Thyroid gland (tissue), 4 donors: ENCODE measurements at places on chromosomes 1 and 21.

DNA sequence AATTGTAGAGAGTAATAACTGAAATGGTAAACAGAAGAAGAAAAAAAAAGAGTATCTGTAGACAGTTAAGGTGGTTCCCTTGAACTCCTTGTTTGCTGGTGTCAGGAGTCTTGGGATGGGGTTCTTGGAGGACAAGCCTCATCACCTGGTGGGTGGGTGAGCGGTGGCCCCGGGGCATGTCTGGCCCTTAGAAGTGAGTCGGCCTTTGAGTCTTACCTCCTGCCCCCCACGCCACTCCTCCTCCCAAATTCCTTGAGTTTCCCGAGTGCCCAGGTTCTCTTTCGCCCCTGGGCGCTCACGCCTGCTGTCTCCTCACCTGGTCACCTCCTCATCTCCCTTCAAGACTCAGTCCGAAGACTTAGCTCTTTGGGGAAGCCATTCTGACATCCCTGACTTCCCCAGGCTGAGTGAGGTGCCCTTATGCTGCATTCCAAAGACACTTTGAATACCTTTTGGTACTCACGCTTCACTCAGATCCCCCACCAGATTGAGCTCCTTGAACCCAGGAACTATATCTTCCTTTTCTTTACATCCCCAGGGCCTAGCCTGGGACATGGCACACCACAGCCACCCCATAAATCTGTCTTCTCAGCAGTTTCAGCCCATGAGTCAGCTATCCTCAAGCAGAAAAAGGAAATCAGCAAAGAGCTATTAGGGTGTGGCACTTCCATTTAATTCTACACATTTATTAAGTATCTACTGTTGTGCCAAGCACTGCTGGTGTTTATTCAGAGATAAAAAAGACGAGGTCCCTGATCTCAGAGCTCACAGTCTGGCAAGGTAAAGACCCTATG, 13.5 kb upstream of the IKBKE start:
- peaks cover 5% of the 10 kb centered on the region for H3K4me1 ChIP-seq
- no peak overlapping the region for H3K27ac ChIP-seq
- no peaks in the 10 kb centered on the region for H3K27me3 ChIP-seq
- no peak overlapping the region for H3K4me3 ChIP-seq
- peaks cover 3% of the 10 kb centered on the region for H3K36me3 ChIP-seq
- DNase-seq: no peak

DNA sequence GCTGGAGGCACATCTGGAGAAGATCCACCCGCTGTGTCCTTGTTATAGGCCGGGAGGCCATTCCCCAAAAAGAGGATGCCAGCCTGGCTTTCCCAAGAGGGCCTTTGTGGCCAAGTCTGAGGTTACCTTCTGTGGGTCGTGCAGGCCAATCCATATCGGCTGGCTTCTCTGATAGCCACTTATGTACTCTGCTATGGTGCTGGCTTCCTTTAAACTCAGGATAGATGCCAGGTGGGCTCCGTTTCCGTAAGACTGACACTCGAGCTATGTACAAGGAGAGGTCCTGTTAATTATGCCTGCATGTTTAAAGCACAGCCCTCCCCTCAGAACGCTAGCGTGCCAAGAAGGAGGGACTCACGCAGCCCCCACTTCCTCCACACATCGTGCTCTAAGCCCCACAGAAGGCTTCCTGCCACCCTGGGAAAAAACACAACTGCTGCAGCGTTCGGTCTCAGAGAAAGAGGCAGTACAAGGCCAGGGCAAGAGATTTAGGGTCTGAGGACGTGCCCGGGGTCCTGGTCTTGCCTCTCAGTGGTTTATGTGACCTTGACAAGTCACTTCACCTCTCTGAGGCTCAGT, 11.6 kb downstream of the REG4 start:
- H3K4me1 ChIP-seq: no peaks in the 10 kb centered on the region
- H3K27ac ChIP-seq: no peak overlapping the region
- H3K4me3 ChIP-seq: no peak overlapping the region
- H3K36me3 ChIP-seq: no peaks in the 10 kb centered on the region
- no peak for DNase-seq
- H3K27me3 ChIP-seq: no peaks in the 10 kb centered on the region

- no peak overlapping the region for H3K4me3 ChIP-seq
- no peaks in the 10 kb centered on the region for H3K4me1 ChIP-seq
- no peak for DNase-seq
- H3K27me3 ChIP-seq: no peaks in the 10 kb centered on the region
These were observed 117.1 kb downstream of the TBX19 start for GRCh38 chr1:168397806-168398205.

DNA sequence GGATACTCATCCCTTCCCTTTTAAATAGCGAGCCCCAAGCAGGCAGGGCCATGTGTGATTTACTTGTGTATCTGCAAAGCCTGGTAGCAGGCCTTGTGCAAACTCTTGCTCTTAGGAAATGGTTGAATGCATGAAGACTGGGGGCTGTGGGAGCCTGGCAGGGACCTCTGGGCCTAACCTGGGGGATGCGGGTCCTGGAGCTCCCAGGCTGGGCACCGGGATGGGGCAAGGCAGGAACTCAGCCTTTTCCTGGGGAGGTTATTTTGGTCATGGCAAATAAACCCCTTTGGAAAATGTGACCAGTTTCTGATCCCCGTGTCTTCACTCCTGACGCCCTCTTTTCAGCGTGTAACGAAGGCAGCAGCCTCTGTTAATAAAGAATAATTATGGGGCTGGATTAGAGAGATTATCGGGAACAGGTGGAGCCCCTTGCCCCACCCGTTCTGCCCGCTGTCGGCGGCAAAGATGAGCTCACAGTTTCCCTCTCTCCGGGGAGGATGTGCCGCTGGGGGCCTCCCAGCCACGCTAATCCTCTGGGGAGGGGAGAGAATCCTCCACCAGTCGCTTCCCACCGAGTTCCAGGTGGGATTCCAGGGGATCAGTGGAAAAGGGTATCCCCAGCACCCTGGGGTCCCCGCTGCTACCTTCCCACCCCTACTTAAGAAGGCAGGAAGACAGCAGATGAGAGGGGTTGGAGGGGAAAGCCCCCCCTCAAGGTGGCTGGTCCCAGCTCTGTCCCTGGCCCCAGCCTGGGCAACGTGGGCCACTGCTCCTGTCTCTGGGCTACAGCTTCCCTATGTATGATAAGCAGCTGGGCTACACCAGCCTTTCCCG, 69.7 kb upstream of the WNT4 start:
- H3K27me3 ChIP-seq: no peaks in the 10 kb centered on the region
- H3K27ac ChIP-seq: no peak overlapping the region
- H3K36me3 ChIP-seq: no peaks in the 10 kb centered on the region
- no peak overlapping the region for H3K4me3 ChIP-seq
- H3K4me1 ChIP-seq: peaks cover 9% of the 10 kb centered on the region

- H3K36me3 ChIP-seq: no peaks in the 10 kb centered on the region
- H3K27me3 ChIP-seq: no peaks in the 10 kb centered on the region
- no peak overlapping the region for H3K27ac ChIP-seq
- no peak for DNase-seq
- peaks cover 6% of the 10 kb centered on the region for H3K4me1 ChIP-seq
These were observed 34.2 kb upstream of the TTC22 start for GRCh38 chr1:54835131-54835898.

DNA sequence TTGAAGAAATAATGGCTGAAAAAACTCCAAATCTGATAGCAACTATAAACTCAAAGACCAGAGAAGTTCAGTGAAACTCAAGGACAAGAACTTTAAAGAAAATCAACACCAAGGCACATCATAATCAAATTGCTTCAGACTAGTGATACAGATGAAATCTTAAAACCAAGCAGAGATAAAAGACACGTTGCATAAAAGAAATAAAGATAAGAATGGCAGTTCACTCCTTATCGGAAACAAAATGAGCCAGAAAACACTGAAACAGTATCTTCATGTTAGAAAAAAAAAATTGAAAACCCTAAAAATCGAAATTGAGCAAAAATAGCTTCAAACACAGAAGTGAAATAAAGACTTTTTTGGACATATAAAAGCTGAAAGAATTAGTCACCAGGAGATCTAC, 4.6 kb upstream of the RAB4A start:
- no peak overlapping the region for H3K27ac ChIP-seq
- no peak overlapping the region for H3K4me3 ChIP-seq
- H3K4me1 ChIP-seq: peaks cover 30% of the 10 kb centered on the region

DNA sequence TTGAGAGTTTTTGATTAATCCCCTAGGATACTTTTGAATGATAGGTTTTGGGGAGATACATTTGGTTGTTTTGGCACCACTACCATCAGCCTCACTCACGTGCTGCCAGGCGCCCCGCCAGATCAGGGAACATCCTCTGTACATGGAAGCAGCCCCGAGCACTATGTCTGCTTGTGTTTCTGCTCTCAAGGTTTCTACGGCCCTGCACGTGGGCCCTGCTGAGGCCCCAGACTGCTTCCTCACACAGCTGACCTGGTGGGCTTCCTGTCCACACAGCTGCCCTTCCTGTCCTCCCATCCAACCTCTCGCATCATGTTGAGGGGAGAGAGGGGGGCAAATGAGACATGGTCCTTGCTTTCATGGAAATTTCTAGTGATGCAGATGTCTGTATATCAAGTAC, 20.0 kb downstream of the ADARB1 start:
- H3K27me3 ChIP-seq: no peaks in the 10 kb centered on the region
- no peak overlapping the region for H3K4me3 ChIP-seq
- H3K36me3 ChIP-seq: no peaks in the 10 kb centered on the region
- DNase-seq: no peak
- no peak overlapping the region for H3K27ac ChIP-seq
- H3K4me1 ChIP-seq: no peaks in the 10 kb centered on the region
